ENCODE measurements at places on chromosomes 11 and 22.

DNA sequence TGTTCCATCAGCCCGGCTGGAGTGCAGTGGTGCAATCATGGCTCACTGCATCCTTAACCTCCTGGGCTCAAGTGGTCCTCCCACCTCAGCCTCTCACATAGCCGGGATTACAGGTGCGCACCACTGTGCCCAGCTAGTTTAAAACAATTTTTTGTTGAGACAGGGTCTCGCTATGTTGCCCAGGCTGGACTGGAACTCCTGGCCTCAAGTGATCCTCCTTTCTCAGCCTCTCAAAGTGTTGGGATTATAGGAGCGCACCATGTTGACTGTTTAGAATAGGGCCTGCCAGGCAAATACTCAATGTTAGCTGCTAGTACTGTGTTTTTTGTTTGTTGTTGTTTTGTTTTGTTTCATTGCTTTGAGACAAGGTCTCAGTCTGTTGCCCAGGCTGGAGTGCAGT is 66.4 kb downstream of the ARHGAP8 start:
- DNase-seq, result no peak

- DNase-seq, result peak; percentile 37
These were observed 125.8 kb downstream of the MICAL2 start for GRCh38 chr11:12235947-12236743.

GRCh38 chr11:73258104-73259035 is 13.8 kb upstream of the P2RY6 start:
- no peak for DNase-seq

GRCh38 chr11:26860091-26860780 is 133.7 kb upstream of the FIBIN start:
- DNase-seq, result no peak

DNA sequence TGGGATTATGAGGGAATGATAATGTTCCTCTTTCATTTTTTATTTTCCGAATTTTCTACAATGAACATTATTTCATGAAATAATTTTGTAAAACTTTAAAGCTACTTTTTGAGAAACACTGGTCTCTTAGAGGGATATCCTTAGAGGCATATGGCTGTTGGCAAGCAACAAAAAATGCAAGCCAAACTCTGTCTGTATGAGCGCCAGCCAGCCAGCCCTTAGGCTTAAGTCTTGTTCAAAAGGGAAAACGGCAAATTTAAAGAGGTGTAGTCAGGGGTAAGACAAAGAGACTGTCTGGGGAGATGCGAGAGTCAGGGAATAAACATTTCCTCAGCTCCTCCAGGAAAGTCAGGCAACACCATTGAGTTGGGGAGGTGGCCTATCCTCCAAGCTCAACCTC is 22.5 kb downstream of the ASCC2 start:
- no peak for DNase-seq

DNA sequence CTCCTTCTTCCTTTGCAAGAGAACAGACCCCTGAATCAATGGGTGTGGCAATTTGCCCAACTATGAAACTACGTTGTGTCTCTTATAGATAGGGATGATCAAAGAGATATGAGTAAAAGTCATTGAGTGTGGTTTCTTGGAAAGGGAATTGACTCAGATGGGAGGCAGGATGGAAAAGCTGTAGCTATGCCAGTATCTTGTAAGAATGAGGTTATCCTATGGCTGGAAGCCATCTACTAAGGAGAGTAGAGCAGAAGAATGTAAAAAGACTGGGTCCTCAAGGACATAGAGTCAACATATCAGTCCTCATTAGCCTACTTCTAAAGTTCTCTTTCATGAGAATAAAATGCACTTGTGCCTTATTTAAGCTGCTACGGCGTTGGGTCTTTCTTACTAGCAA is 78.9 kb upstream of the POU2AF2 start:
- DNase-seq, result no peak

DNA sequence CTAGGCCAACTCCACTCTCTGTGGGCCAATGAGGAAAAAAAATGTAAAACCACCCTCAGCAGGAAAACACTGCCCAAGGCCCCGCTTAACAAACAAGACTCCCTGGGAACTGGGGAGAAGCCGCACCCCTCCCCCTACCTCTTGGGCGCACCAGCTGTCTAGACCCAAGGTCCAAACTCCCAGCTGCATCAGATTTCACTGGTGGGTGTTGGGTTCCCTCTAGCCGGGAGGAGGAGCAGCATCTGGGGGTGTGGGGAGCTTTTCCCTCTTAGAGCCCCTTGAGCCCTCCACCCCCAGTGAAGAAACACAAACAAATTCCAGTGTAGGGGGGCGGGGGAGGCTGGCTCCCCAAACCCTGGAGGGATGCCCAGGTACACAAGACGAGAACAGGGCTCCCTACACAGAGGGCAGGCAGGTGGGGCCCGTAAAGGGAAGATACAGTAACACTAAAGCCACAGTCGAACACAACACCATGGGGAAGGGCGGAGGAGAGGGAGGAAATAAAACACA is 64.9 kb downstream of the NECTIN1 start:
- DNase-seq, result no peak

DNA sequence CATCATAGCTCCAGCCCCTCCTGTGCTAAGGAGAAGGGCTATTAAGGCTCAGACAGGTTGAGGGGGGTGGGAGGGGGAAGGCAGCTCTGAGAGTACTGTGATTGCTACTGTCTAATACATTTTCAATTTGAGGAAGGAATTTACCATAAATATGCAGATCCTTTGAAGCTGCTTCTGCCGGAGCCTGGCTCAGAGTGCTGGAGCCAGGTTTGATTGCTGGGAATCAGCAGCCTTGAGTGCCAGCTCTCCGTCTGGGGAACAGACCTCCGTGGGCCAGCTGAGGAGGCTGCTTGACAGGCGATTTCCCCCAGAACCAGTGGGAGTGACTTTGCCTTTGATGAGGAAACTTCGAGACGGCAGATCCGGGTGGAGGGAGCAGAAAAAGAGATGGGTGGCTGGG is 141.7 kb upstream of the TBCEL start:
- no peak for DNase-seq

GRCh38 chr11:76339221-76339620 is 41.7 kb downstream of the THAP12 start:
- DNase-seq, result no peak

DNA sequence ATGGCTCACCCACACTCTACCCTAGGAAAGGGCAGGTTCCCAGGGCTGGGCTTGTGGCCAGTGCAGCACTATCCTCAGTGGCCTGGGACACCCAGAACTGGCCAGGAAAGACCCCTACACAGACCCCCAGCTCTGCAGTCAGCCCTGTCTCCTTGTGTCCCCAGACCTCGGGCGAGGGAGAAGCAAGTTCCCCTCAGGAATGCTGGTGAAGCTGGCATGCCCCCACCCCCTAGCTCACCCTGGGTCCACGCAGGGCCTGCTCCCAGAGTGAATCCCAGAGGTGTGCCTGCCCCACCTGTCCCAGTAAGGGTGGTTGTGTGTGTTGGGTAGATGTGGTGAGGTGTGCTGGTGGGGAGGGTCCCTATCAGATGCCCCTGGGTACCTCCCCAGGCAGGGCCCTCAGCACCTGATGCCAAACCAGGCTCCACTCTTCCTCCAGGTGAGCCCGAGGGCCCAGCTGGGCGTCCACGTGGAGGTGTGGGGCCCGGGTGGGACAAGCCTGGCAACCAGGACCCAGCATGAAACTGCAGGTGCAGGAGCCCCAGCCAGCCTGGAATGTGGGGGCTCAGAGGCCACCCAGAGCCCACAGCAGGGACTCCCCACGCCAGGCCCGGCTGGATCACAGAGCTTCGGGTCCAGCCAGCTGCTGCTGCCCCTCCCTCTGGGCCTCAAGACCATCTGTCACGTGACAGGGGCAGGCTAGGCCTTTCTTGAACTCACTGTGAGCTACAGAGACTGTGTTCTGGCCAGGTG is 48.4 kb upstream of the KCNQ1OT1 start:
- no peak for DNase-seq
